Dermis microvascular lymphatic vessel endothelial cell (primary cell): ENCODE measurements at places on chromosomes 11 and 22. TPM values are rescaled to one million over a fixed set of nuclear protein-coding genes. Genes with fewer than 3 reads are reported as not detected.

The SULT4A1 gene
- total RNA-seq, result under 0.01 TPM in 1 of 2 replicates, not detected in the other

The MS4A6A gene
- total RNA-seq, result 0.26 and 0.63 TPM in 2 replicates

The BBOX1 gene
- not detected in 2 replicates for total RNA-seq

The PIH1D2 gene
- total RNA-seq, result 0.51 and 1.2 TPM in 2 replicates

The SPA17 gene
- total RNA-seq, result 3.5 and 4.5 TPM in 2 replicates

The BEST1 gene
- under 0.01 and 0.13 TPM in 2 replicates for total RNA-seq

The DERL3 gene
- total RNA-seq, result 0.76 and 1.2 TPM in 2 replicates

The CASP1 gene
- total RNA-seq, result 22.7 and 25.4 TPM in 2 replicates

The CEP126 gene
- 0.25 and 0.51 TPM in 2 replicates for total RNA-seq

The GCAT gene
- total RNA-seq, result 16.9 and 24.6 TPM in 2 replicates

The CBX7 gene
- 3.0 and 4.4 TPM in 2 replicates for total RNA-seq

The KLHDC7B gene
- not detected in 2 replicates for total RNA-seq

The BCO2 gene
- 0.13 and 0.63 TPM in 2 replicates for total RNA-seq

The TYR gene
- total RNA-seq, result not detected in 2 replicates

The CD3E gene
- not detected in 2 replicates for total RNA-seq

The SMIM35 gene
- not detected in 2 replicates for total RNA-seq

The RNF169 gene
- 13.0 and 14.5 TPM in 2 replicates for total RNA-seq

The CSNK2A3 gene
- 2.1 and 3.3 TPM in 2 replicates for total RNA-seq

The CCDC81 gene
- total RNA-seq, result under 0.01 and 0.25 TPM in 2 replicates

The OR10G7 gene
- total RNA-seq, result not detected in 2 replicates
